Temporal lobe (tissue), 4 donors: ENCODE measurements at places on chromosomes 4 and X. TPM values are rescaled to one million over a fixed set of nuclear protein-coding genes. Genes with fewer than 3 reads are reported as not detected.

VCX3A gene
- total RNA-seq = not detected

NR3C2 gene
- 5.2 TPM for total RNA-seq

AVPR2 gene
- not detected for total RNA-seq

F8A3 gene
- 1.5 TPM for total RNA-seq

SYTL5 gene
- 2.5 TPM for total RNA-seq

CD38 gene
- total RNA-seq = 8.9 TPM

UGT2B15 gene
- not detected for total RNA-seq

PAGE4 gene
- total RNA-seq = not detected

BCORL1 gene
- 6.4 TPM for total RNA-seq

MED14 gene
- 25.8 TPM for total RNA-seq

SLC7A11 gene
- total RNA-seq = 31.5 TPM

UGT2A1 gene
- not detected for total RNA-seq

SLC49A3 gene
- 0.49 TPM for total RNA-seq

SPANXB1 gene
- total RNA-seq = not detected

GIMD1 gene
- not detected for total RNA-seq

HMGN5 gene
- 3.4 TPM for total RNA-seq

TLR1 gene
- total RNA-seq = 8.9 TPM

GLOD5 gene
- not detected for total RNA-seq

LSM6 gene
- total RNA-seq = 21.1 TPM

GPR173 gene
- total RNA-seq = 26.1 TPM
